ENCODE measurements at places on chromosomes 12 and 14.

GRCh38 chr14:72982146-72982708 is 44.7 kb downstream of the ZFYVE1 start:
- no peak for DNase-seq

- no peak for DNase-seq
These were observed 6.2 kb downstream of the PLEK2 start for GRCh38 chr14:67405771-67406170.

DNA sequence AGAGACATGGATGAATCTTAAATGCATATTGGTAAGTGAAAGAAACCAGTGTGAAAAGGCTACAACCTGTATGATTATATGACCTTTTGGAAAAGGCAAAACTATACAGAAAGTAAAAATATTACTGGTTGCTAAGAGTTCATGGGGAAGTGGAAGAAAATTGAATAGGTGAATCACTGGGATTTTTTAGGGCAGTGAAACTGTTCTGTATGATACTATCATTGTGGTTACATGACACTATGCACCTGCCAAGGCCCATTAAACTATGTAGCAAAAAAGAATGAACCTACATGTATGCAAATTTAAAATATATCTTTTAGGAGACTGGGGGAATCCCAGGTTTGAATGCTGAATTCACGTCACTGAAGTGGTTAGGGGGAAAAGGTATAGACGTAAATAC is 12.6 kb upstream of the OR8S1 start:
- no peak for DNase-seq

GRCh38 chr12:109863847-109864712 is 16.3 kb downstream of the GLTP start:
- DNase-seq, result no peak

- DNase-seq, result peak; percentile 49
These were observed 31.3 kb upstream of the SMUG1 start for GRCh38 chr12:54220092-54220557.

DNA sequence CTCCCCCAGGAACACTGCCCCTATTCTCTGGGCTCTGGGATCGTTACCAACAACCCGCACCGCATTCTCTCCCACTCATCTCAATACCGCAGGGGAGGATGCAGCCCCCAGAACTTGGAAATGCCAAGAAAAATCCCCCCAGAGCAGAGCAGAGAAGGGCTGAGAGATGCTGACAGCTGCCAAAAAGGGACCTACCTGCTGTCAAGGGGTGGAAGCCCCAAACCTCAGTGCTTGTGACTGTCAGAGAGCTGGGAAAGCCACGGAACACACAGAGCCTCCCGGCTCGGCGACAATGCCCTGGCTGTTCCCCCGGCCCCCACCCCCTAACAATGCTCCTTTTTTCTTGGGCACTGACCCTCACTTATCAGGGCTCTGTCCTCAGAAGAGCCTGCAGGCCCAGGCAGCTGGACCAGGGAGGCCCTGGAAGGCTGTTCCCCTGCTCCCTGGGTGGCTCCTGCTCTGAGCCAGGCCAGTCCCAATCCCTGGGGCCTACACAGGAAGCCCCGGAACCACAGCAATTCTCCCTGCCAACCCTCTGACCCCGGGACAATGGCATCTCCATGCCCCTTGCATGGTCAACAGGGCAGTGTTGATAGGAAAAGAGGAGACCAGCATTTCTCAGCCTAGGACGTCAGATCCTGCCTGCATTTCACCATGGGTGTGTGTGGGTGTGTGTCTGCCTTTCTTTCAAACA is 78.9 kb downstream of the ITPK1 start:
- DNase-seq, result no peak

GRCh38 chr14:55238019-55238680 is 33.1 kb upstream of the FBXO34 start:
- no peak for DNase-seq

GRCh38 chr14:74841230-74842207 is 34.4 kb downstream of the PROX2 start:
- no peak for DNase-seq

DNA sequence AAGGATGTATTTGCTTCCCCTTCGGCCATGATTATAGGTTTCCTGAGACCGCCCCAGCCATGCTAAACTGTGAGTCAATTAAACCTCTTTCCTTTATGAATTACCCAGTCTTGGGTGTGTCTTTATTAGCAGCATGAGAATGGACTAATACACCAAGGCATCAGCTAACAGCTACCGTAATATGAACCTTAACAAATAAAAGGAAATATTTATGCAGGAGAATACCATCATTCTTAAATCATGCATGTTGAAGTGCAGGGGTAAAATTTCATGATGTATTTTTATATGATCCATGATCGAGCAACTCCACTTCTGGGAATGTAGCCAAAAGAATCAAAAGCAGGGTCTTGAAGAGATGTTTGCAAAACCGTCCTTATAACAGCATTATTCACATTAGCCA is 379.0 kb downstream of the NPAS3 start:
- no peak for DNase-seq

Measured in stimulated activated CD4-positive, alpha-beta T cell treated with anti-CD3 and anti-CD28 coated beads, Interleukin-4, amount 100 ng/mL, for 4 hours (primary cell).